ENCODE measurements at places on chromosomes 11 and 22. TPM values are rescaled to one million over a fixed set of nuclear protein-coding genes. Genes with fewer than 3 reads are reported as not detected.

Gene ARFIP2
- 47.8 TPM for total RNA-seq

DNA sequence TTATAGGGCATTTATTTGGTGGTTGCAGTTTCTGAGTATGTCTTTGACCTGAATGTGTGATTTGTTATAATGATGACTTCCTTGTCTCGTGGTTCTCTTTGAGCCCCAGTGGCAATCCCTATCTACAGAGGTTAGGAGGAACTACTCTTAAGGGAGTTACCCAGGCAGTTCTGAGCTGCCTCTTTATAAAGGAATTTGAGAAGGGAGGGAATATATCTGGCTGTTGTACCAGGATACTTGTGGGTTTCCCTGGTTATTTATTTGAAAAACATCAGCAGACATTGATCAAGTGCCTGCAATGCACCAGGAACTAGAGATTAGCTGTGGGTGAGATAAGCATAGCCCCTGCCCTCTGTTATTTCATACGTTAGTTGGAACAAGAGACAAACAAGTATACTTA is 243.5 kb upstream of the ARHGAP20 start:
- no peak for DNase-seq

DNA sequence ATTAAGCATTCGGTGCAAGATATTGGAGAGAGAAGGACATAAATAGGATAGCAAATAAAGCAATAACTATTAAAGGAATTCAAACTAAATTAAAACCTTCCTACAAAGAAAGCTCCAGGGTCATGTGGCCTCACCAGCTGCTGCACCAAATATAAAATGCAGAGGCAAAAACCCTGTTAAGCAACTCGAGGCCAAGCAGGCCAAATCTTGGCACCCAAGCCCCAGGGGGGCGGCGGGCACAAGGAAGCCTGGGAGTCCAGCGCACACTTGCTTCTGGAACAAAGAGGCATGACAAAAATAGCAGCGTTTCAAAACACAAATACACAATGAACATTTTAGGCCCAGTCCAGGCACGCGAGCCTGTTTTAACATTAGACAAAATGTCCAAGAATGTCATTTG is 20.8 kb downstream of the KRTAP5-6 start:
- no peak for DNase-seq

DNA sequence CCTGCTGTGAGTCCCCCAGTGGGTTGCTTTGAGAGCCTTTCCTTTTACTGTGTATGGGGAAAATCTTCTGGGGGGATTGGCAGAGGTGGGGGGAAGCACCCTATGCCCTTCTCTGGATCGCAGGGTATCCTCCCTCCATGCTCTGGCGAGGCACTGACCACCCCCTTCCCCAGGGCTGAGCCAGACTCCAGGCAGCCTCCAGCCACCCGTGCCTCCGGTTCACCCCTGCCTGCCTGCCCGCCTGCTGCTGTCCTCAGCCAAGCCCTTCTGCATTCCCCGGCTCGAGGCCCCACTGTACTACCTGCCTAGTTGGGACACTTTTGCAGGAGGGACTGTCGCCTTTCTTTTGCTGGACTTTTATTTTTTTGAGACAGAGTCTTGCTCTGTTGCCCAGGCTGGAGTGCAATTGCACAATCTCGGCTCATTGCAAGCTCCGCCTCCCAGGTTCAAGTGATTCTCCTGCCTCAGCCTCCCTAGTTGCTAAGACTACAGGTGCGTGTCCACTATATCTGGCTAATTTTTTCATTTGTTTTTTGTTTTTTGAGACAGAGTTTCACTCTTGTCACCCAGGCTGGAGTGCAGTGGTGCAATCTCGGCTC is 23.8 kb upstream of the TP53I11 start:
- DNase-seq, result no peak

GRCh38 chr11:45171550-45171949 is 25.1 kb downstream of the PRDM11 start:
- no peak for DNase-seq

GRCh38 chr11:120578596-120579154 is 67.1 kb downstream of the GRIK4 start:
- DNase-seq, result no peak

Gene CXCR5
- not detected for total RNA-seq

Gene CCDC89
- 0.83 TPM for total RNA-seq

DNA sequence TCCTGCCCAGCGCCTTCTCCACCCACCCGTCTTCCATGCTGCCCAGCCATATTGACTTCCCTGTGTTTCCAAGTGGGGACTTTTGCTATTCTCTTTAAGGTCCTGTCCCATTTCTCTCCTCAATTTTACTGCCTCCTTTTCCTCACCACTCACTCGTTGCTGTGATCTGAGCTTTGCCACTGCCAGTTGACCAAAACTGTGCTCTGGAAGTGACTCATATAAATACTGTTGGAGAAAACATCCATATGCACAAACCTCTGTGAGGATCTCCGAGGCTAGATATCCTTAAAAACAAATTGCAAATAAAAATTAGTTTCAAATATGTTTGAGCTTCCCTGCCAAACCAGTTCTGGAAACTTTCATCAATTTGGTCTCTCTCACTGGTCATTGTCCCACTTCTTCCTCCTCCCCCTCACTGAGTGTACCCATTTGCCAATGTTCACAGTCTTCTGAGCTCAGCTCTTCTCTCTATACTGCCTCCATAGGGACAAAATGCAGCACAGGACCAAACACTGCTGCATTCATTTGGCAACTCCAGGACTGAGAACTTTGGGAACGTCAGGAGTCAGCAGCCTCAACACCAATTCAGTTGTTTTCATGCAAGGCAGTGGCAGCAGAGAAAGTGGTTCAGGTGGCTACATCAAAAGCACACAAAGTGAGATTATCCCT is 34.0 kb upstream of the MMP13 start:
- DNase-seq, result no peak

- no peak for DNase-seq
Observed at GRCh38 chr11:29518389-29519174, 498.2 kb downstream of the KCNA4 start.

- no peak for DNase-seq
Observed at GRCh38 chr22:27883656-27884350, 35.3 kb downstream of the PITPNB start.

DNA sequence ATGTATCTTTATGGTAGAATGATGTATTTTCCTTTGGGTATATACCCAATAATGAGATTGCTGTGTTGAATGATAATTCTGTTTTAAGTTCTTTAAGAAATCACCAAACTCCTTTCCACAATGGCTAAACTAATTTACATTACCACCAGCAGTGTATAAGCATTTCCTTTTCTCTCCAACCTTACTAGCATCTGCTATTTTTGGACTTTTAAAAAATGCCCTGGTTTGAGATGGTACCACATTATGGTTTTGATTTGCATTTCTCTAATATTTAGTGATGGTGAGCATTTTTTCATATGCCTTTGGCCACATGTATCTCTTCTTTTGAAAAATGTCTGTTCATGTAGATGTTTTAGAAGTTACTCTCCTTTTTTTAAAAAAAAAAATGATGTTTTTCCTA is 142.0 kb downstream of the METTL15 start:
- DNase-seq, result no peak

DNA sequence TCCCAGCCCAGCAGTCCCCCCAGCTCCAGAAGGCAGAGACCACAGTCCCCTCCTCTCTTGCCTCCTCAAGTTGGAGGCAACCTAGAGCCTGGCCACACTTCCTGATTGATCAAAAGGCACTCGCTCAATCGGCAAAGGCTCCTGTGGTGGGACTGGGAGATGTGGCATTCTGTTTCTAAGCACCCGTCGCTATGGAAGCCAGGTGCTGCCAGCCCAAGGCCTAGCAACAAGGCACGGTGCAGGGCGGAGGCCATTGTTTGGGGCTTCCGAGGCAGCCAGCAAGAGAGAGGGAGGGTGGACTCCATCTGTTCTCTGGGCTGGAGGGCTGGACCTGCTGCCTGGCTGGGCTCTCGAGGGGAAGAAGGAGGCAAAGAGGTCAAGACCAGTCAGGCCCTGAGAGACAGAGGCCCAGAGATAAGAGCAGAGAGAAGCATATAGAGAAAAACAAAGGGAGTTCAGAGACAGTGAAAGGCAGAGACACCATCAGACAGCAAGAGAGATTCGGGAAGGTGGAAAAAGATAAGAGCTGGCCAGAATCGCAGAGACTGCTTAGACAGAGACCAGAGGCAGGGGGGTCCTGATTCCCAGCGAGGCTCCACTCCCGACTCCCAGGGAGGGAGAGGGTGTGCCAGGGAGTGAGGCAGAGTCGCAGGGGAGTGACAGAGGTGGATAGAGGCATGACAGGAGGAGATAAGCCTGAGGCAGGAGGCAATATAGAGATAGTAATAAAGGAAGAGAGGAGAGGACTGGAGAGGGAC is 21.2 kb downstream of the PDE2A start:
- no peak for DNase-seq

Gene TH
- not detected for total RNA-seq

Gene CPT1B
- total RNA-seq, result 5.0 TPM

Gene ADAMTS8
- total RNA-seq, result 33.8 TPM

GRCh38 chr11:121801781-121802180 is 314.2 kb downstream of the BLID start:
- no peak for DNase-seq

DNA sequence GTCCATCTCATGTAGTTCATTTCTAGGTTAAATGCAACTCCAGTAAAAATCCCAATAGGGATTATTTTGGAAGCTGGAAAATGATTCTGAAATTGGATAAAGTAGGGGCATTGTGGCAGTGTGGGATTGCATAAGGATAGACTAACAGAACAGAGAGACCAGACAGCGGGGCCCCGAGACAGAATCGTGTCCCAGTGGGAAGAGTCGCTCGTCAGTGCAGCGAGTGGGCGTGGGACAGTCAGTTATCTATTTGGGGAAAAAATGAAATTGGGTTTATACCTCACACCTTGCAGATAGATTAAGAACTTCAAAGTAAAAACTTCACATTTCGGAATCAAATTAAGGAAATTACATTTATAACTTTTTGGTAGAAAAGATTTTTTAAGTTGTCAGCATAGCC is 10.6 kb downstream of the SART1 start:
- DNase-seq, result no peak

DNA sequence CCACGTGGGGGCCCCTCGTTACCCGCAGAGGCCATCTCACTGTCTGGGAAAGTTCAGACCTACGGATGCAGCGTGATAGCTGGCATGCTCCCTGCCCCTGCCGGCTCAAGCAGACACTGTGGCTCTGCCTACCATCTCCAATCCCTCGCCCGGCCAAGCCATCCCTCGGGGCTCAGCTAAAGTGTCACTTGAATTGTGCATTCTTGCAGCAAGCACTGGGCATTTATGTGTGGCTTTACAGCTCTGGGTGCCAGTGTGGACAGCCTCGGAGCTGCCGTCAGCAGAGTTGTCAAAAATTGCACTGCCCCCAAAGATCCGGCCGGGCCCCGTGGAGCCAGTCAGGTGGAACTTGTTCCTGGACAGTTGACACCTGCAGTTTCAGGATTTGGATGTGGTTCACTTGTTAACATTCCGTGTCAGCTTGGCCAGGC is 75.0 kb upstream of the FGF3 start:
- no peak for DNase-seq

DNA sequence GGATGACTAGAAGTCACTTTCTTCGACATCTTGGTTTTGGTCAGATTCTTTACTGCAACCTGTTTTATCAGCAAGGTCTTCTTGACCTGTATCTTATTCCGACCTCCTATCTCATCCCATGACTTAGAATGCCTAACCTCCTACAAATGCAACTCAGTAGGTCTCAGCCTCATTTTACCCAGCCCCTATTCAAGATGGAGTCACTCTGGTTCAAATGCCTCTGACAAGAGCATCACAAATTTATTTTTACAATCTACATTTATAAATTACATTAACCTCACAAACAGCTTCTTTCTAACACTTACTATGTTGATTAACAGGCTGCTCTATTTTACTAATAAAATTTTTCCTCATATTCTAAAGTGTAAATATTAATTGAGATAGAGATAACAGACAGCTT is 867.0 kb upstream of the CNTN5 start:
- DNase-seq, result no peak

- no peak for DNase-seq
Observed at GRCh38 chr22:36364255-36365019, 23.3 kb downstream of the MYH9 start.

Gene ALG8
- total RNA-seq, result 21.6 TPM

Gene ANO3
- total RNA-seq, result not detected

GRCh38 chr11:121417055-121417551 is 35.0 kb upstream of the SORL1 start:
- DNase-seq, result peak; percentile 95
